ENCODE measurements at places on chromosomes 4 and X. TPM values are rescaled to one million over a fixed set of nuclear protein-coding genes. Genes with fewer than 3 reads are reported as not detected.

DNA sequence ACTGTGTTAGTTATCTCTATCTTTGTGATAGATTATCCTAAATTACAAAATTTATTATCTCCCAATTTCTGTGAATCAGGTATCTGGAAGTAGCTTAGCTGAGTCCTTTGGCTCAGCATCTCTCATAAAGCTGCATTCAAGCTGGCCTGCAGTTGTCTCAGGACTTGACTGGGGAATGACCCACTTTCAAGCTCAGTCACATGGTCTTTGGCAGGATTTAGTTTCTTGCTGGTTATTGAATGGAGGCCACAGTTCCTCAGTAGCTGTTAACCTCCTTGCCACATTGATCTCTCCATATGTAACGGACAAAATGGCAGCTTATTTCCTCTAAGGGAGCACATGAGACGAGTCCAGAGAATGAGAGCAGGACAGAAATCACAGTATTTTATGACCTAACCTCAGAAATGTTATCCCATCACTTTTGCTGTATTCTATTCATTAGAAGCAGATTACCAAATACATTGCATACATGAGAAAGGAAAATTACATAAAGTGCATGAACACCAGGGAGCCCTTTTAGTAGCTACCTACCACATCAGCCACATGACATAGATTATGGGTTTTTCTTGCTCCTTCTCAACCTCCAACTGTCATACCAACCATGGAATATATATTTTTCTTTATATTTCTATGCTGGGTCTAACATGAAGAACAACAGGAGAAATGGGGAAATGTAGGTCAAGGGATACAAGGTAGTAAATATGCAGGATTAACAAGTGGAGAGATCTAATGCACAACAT, 730.1 kb downstream of the CCSER1 start:
- DNase-seq, result no peak
- no peak overlapping the region for H3K4me3 ChIP-seq
- no peaks in the 10 kb centered on the region for H3K27me3 ChIP-seq
- no peaks in the 10 kb centered on the region for H3K4me1 ChIP-seq

DNA sequence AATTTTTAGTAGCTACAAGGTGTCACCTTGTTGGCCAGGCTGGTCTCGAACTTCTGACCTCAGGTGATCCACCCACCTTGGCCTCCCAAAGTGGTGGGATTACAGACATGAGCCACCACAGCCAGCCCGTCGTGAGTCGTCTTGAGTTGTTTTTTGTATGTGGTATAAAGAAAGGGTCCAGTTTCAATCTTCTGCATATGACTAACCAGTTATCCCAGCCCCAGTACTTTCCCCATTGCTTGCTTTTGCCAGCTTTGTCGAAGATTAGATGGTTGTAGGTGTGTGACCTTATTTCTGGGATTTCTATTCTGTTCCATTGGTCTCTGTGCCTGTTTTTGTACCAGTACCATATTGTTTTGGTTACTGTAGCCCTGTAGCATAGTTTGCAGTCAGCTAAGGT, 105.9 kb downstream of the OR13H1 start:
- no peak overlapping the region for H3K4me3 ChIP-seq
- DNase-seq, result no peak

GRCh38 chr4:69787879-69788278, 27.5 kb upstream of the SULT1B1 start:
- H3K4me3 ChIP-seq, result no peak overlapping the region
- H3K27ac ChIP-seq, result no peak overlapping the region
- H3K27me3 ChIP-seq, result no peaks in the 10 kb centered on the region
- no peaks in the 10 kb centered on the region for H3K4me1 ChIP-seq
- H3K36me3 ChIP-seq, result no peaks in the 10 kb centered on the region

- peaks cover 10% of the 10 kb centered on the region for H3K4me1 ChIP-seq
- no peaks in the 10 kb centered on the region for H3K27me3 ChIP-seq
- DNase-seq, result no peak
- no peak overlapping the region for H3K4me3 ChIP-seq
Observed at GRCh38 chr4:58166490-58166889, 1056.3 kb upstream of the IGFBP7 start.

GRCh38 chrX:101668143-101668542, 8.5 kb upstream of the ARMCX2 start:
- DNase-seq, result no peak
- no peaks in the 10 kb centered on the region for H3K36me3 ChIP-seq
- H3K27me3 ChIP-seq, result no peaks in the 10 kb centered on the region
- no peak overlapping the region for H3K27ac ChIP-seq
- H3K4me1 ChIP-seq, result no peaks in the 10 kb centered on the region

The TMPRSS11B gene
- total RNA-seq, result 0.83 TPM

DNA sequence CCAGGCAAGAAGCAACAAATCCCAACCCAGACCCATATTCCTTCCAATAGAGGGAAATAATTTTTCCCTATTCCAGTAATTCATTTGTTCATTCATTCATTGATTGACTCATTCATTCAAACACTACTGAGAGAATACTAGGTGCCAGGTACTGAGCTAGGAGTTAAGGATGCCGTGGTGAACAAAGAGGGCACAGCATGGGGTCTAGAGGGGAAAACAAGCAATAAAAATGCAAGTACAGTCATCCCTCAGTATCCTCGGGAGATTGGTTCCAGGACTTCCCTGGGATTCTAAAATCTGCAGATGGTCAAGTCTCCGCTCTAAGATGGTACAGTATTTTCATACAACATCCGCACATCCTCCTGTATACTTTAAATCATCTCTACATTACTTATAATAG, 18.7 kb downstream of the RASGEF1B start:
- no peak overlapping the region for H3K4me3 ChIP-seq
- H3K36me3 ChIP-seq, result peaks cover under 1% of the 10 kb centered on the region
- H3K4me1 ChIP-seq, result no peaks in the 10 kb centered on the region
- H3K27ac ChIP-seq, result no peak overlapping the region

The PRR32 gene
- not detected for total RNA-seq

- no peaks in the 10 kb centered on the region for H3K27me3 ChIP-seq
- peaks cover 21% of the 10 kb centered on the region for H3K4me1 ChIP-seq
- no peak overlapping the region for H3K27ac ChIP-seq
- H3K36me3 ChIP-seq, result no peaks in the 10 kb centered on the region
- no peak overlapping the region for H3K4me3 ChIP-seq
- no peak for DNase-seq
Observed at GRCh38 chr4:186932631-186933187, 209.1 kb upstream of the FAT1 start.

DNA sequence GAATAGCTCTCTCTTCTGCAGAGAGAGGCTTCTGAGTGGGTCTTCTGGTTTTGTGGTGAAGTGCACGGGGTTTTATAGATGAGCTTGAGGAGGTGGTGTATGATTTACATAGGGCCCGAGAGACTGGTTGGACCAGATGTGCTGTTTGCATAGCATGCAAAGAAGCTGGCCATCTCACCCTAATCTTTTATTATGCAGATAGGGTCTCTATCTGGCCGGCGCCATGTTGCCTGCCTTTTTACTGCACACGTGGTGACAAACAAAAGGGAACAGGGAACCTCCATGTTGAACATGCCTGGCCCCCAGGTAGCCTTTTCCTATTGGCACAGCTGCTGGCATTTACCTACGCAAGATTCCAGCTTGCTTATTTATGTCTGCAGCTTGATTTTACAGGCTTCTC, 473.3 kb upstream of the FAM47C start:
- H3K4me1 ChIP-seq, result no peaks in the 10 kb centered on the region
- no peak overlapping the region for H3K27ac ChIP-seq
- no peaks in the 10 kb centered on the region for H3K36me3 ChIP-seq

DNA sequence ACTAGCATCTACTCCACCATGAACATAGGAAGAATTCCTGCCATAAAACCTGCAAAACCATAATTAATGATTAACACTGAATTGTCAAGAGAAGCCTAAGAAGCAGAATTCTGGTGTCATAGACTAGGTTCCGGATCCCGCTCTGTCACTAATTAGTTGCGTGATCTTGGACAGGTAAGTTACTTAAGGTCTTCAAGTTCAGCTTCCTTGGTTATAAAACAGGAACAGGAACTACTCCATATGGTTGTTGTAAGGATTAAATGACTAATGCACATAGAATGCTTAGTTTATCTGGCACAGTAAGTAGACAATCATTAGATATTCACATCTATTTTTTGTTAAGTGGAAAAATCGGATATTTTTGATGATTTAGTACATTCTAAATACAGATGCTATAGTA, 14.3 kb downstream of the G3BP2 start:
- H3K27me3 ChIP-seq, result no peaks in the 10 kb centered on the region
- no peak overlapping the region for H3K27ac ChIP-seq
- H3K36me3 ChIP-seq, result peaks cover 62% of the 10 kb centered on the region
- H3K4me1 ChIP-seq, result peaks cover 30% of the 10 kb centered on the region
- no peak for DNase-seq

DNA sequence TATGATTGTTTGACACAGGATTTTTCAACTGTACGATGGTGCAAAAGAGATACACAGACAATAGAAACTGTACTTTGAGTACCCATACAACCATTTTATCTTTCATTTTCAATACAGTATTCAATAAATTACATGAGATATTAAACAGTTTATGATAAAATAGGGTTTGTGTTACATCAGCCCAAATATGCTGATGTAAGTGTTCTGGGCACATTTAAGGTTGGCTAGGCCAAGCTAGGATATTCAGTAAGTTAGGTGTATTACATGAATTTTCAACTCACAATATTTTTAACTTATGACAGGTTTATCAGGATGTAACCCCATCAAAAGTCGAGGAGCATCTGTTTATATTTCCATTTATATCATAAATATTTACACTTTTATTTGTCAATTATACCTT, 42.9 kb upstream of the PLS3 start:
- H3K27me3 ChIP-seq, result no peaks in the 10 kb centered on the region
- no peak overlapping the region for H3K4me3 ChIP-seq
- no peak for DNase-seq
- H3K27ac ChIP-seq, result no peak overlapping the region

- H3K4me1 ChIP-seq, result peaks cover 22% of the 10 kb centered on the region
- H3K27me3 ChIP-seq, result no peaks in the 10 kb centered on the region
- peak; percentile 80 for DNase-seq
- H3K27ac ChIP-seq, result peak overlapping the region; percentile 20
- no peak overlapping the region for H3K4me3 ChIP-seq
Observed at GRCh38 chr4:24763631-24764297, 31.6 kb upstream of the SOD3 start.

DNA sequence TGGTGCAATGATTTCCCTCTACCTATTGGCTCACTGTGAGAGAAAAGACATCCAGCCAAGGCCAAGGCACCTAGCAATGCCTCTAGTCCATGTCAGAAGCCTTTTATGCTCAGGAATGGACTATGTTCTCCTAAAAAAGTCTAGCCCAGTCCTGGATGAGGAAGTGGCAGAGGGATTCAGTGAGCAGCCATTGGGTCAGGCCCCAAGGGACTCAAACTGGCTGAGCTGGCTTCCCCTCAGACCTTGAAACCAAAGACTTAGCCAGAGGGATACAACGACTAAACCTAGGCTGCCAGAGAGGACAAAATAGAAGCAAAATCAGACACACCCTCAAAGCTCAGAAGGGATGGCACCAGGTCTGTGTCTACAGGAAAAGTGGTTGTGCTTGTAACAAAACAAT, 49.1 kb downstream of the ARHGEF9 start:
- H3K36me3 ChIP-seq, result no peaks in the 10 kb centered on the region
- no peaks in the 10 kb centered on the region for H3K27me3 ChIP-seq
- H3K4me3 ChIP-seq, result no peak overlapping the region
- DNase-seq, result no peak
- H3K4me1 ChIP-seq, result no peaks in the 10 kb centered on the region

GRCh38 chrX:27838185-27838584, 30.4 kb downstream of the MAGEB10 start:
- H3K4me1 ChIP-seq, result no peaks in the 10 kb centered on the region
- H3K27ac ChIP-seq, result no peak overlapping the region
- no peak for DNase-seq
- H3K27me3 ChIP-seq, result no peaks in the 10 kb centered on the region

All from esophagus muscularis mucosa (tissue), 4 donors.